ENCODE measurements at places on chromosomes 7 and 10. TPM values are rescaled to one million over a fixed set of nuclear protein-coding genes. Genes with fewer than 3 reads are reported as not detected.

Gene HECTD2
- 27.6 TPM for total RNA-seq

Gene CRYGN
- total RNA-seq, result not detected

Gene FAM25C
- not detected for total RNA-seq

Gene TFPI2
- total RNA-seq, result 3.2 TPM

Gene CALN1
- 3.5 TPM for total RNA-seq

Gene SMKR1
- total RNA-seq, result 0.98 TPM

Gene TMEM236
- total RNA-seq, result 0.07 TPM

Gene BMPR1A
- 27.7 TPM for total RNA-seq

- DNase-seq, result no peak
These were observed 4.2 kb upstream of the MYO1G start for GRCh38 chr7:44982970-44983369.

DNA sequence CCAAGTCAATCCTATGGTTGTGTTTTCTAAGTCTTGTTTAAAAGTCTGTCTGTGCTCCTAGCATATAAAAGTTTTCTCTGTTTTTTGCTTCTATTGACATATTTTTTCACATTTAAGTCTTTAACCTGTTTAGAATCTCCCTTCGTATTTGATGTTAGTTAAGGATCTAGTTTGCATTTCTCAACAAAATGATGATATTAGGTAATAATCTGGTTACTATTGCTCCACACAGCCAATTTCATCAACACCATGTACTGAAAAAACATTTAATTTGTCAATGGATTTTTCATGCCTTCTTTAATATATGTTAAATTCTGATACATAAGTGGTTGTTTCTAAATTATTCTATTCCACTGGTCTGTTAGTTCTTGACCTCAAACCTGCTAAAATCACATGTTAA lies 17.5 kb upstream of the TSGA13 start:
- DNase-seq, result no peak

DNA sequence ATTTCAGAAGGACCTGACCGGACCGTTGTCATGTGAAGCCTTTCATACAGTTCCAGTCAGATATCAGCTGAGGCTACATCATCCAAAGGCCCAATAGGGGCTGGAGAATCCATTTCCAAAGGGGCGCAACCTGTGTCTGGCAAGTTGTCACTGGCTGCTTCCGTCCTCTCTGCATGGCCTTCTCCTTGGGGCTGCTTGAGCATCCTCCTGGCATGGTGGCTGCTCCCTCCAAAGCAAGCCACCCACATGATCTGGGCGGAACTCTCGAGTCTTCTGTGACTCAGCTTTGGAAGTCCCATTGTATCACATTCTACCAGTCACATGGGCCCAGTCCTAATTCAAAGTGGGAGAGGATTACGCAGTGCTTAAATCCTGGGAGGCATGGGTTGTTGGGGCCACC lies 207.0 kb upstream of the SHH start:
- DNase-seq, result no peak

DNA sequence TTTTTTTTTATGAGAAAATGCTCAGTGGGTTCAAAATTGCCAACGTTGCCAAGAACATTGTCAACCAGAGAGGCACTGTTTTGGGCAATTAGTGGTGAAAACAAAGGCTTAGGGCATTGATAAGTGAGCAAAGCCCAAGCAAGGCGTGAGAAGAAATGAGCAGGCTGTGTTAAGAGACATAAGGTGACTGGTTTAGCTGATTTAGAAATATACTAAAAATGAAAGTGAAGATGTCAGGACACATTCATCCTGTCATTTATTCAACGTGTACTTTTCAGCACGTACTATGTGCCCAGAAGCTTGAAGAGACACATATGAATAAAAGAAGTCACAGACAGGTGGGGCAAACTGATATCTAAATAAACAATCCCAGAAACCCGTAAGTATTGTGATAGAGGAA lies 31.8 kb downstream of the AOAH start:
- no peak for DNase-seq

DNA sequence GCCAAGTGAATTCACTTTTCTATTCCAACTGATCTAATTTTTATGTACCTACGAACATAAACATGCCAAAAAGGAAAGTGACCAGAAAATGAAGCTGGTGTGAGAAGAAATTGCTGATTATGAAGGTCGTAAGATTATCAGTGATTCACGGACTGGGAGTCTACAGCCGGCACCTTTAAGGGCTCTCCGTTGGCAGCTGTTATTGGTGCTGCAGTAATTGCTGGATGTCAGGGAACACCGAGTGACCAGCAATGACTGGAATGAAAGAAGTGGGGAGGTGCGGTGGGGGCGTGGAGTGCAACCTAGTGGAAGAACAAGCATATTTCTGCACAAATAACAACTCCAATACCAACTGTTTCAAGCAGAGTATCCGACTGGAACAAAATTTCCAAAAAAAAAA lies 109.8 kb upstream of the TARP start:
- DNase-seq, result no peak

- DNase-seq, result no peak
These were observed 15.2 kb upstream of the CYREN start for GRCh38 chr7:135185471-135186260.
